ENCODE measurements at places on chromosomes 2 and 18. TPM values are rescaled to one million over a fixed set of nuclear protein-coding genes. Genes with fewer than 3 reads are reported as not detected.

- DNase-seq = peak; percentile 97
These were observed 5.4 kb upstream of the ITGB6 start for GRCh38 chr2:160205505-160205904.

GRCh38 chr2:185145316-185146121 is 547.2 kb downstream of the ZNF804A start:
- no peak for DNase-seq

GRCh38 chr2:222291485-222291841 is 7.3 kb downstream of the PAX3 start:
- DNase-seq = no peak

DNA sequence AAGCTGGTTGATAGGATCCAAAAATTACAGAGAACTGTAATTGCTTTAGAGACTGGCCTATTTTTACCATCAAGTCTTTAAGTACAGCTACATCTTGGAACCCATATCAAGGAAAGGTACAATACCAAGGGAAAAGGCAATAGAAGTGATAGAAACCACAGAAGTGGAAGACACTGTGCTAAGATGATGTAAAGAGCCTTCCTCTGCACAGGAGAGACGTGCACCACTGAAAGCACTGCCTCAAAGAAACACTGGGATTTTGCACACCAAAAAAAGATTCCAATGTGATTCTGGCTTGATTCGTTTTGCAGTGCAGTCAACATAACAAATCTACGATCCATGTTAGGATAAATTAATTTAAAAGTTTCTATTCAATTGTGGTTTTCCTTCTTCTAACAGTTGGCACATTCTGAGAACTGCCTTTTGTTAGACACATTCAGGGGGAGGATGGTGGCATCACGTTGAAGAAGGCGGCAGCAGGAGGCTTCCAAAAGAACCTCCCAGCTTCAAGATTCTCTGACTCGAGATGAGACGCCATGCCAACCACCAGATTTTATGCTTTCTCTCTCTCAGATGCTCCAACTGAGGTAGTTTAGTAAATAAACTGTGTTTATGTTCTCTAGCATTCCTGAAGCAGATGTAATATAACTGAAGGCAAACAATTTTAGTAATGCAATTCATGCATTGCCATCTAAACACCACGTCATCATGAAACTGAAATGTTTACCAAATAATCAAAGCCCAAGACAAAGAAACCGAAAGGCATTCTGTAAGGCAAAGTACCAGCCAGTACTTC is 102.9 kb downstream of the BCL2 start:
- DNase-seq = peak; percentile 3

DNA sequence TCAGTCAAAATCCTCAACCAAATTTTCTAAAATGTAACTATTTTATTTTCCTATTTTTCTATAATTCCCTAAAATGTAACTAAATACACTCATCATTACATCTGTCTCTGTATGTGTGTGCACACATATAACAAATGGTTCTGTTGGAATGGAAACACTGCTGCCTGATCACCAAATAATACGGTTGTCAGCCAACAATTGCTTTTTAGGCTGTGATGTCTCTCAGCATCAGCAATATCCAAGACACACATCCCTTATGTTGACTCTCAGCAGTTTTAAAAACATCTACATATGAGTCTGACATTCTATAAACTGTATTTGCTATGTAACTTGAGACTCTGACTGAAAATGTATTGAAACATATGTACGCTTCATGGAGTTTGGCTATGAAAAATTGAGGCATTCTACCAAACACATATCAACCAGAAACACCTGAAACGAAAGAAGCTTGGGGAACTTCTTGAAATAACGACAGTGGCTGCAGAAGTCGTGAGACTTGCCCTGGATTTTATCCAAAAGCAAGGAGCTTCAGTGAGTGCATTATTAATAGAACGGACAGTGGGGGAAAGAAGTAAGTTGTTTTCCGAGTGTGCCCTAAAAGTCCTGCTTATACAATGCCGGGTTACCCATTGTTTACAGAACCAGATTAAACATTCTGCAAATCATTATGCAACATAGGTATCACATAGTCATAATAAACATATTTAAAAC is 110.2 kb upstream of the ITGB6 start:
- no peak for DNase-seq

DNA sequence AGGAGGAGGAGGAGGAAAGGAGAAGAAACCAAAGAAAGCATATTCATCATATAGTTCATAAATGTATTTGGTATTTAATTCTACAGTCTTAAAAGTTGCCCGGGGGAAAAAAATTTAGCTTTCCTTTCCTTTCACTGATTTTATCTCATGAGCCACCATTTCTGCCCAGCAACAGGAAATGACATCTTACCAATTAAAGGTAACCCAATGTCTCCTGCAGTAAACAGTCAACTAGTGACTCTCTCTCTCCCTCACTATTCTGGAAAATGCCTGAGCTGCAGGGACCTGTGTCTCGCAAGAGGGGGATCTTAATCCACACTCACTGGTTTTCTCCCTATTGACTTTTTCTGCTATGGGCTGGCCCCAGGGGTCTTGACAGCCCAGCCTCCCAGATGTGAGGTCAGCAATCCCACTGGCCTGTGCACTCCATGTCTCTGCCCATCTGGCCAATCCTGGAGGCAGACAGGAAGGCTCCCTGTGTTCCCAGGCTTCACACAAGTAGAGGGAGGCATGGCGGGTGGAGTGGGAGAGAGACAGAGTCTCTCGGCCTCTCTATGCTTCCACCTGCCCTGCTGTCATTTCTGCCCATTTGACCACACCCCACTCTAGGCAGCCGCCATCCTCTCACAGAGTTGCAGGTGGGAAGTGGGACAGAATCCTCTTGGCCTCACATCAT is 85.4 kb upstream of the CABLES1 start:
- no peak for DNase-seq

DNA sequence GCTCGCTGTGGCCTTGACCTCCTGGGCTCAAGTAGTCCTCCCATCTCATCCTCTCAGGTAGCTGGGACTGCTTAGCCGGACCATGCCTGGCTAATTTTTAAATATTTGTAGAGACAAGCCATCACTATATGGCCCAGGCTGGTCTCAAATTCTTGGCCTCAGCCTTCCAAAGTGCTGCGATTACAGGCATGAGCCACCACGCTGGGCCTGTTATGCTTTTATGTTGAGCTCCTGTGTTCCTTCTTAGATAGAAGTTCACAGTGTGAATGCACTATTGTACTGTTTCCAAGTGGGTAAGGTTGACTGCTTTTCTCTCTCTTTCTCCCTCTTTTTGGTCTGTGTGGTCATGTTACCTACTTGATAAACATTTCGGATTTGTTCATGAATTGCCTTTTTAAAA is 61.9 kb downstream of the SMCHD1 start:
- no peak for DNase-seq

DNA sequence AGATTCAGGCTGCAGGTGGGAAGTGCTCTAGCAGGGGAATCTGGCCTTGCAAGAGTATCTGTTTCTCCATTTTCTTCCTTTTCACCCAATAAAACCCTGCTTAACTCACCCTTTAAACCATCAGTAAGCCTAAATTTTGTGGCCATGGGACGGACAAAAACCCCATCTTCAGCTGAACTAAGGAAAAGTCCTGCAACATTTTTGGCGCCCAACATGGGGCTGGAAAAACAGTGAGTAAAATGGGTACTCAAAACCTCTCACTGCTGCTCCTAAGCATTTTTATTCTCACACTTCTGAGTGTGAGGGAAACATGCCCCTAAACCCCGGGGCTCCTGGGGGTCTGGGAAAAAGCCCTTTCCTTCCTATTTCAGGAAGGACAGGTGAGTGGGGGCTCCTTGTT is 414.3 kb downstream of the ZNF804A start:
- DNase-seq = peak; percentile 13

DNA sequence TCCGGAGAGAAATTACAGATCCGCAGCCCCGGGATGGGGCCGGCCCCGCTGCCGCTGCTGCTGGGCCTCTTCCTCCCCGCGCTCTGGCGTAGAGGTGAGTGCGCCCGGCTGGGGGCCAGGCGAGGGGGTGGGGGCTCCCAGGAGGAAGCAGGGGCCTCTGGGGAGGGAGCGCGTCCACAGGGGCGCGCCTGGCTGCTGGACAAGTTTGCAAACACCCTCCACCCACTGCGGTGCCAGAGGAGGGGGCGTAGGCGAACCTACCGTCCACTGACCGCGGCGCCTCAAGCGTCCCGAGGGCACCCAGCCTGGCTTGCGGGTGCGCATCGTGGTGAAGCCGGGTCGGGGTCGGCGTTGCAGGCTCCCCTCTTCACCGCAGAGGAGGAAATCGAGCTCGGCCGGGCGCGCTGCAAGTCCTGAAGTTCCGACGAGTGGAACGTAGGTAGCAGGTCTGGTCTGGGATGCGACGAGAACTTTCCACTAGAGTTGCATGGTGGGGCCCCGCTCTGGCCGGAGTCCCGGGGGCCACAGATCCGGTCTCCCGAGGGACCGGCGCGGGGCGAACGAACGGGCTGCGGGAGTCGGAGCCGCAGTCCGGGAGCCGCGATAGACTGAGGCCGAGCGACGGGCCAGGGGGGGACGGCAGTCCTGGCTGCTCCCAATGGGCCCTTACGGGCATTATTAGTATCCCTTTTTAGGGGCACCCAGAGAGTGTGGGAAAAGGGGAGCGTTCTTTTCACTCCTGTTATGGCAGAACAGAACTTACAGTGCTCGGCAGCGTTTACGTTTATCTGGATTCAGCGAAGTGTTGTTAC is 502 bp downstream of the MERTK start:
- DNase-seq = no peak

Gene TRIM54
- 2.1 TPM for total RNA-seq

Gene ASPRV1
- 2.4 TPM for total RNA-seq

Gene EPHA4
- 5.4 TPM for total RNA-seq

Gene FHOD3
- total RNA-seq = not detected

Gene INHBB
- total RNA-seq = 1.8 TPM

Gene CFAP210
- not detected for total RNA-seq

Gene GNLY
- not detected for total RNA-seq

Data from MG63 (cell line).